Stimulated activated CD4-positive, alpha-beta T cell treated with anti-CD3 and anti-CD28 coated beads, Interleukin-12 subunit alpha, Interleukin-12 subunit beta, amount 100 ng/mL, for 24 hours (primary cell): ENCODE measurements at places on chromosomes 2 and 18.
A peak's percentile ranks its signal among the peaks of the same experiment; 100 is the strongest.

- DNase-seq = no peak
Measured at GRCh38 chr18:25305584-25305983, 46.4 kb downstream of the ZNF521 start.

- no peak for DNase-seq
Measured at GRCh38 chr2:17242813-17243485, 275.3 kb downstream of the RAD51AP2 start.

- no peak for DNase-seq
Measured at GRCh38 chr2:175535631-175536030, 354.1 kb upstream of the ATP5MC3 start.

- peak; percentile 12 for DNase-seq
Measured at GRCh38 chr2:111898703-111899514, 502 bp downstream of the MERTK start.

DNA sequence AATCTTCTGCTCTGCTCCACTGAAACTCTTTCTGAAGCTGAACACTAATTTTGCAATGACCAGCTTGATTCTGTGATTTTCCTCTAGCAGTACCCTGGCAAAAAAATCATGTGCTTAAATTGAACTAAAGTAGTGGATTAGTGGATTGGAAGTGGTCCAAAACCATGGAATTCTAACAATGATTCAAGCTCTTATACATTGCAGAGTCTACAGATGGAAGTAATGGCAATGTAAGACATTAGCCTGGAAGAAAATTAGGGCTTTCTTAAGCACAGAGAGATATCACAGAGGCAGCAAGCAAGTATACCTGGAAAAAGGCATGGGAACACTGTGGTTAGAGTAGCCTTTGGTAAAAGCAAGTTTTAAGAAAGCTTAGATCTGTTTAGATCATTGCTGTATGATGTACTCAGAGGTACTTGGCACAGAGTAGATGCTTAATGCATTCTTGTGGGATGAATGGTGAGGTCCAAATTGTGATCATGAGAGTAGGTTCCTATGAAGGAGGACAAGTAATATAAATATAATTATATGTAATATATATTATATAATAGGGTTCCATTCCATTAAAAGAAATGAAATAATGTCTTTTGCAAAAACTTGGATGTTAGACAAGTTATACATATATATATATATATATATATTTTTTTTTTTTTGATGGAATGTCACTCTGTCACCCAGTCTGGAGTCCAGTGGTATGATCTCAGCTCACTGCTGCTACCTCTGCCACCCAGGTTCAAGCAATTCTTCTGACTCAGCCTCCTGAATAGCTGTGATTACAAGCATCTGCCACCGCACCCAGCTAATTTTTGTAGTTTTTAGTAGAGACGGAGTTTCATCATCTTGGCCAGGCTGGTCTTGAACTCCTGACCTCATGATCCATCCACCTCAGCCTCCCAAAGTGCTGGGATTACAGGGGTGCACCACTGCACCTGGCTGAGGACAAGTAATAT is 172.2 kb upstream of the SCN7A start:
- DNase-seq = no peak

DNA sequence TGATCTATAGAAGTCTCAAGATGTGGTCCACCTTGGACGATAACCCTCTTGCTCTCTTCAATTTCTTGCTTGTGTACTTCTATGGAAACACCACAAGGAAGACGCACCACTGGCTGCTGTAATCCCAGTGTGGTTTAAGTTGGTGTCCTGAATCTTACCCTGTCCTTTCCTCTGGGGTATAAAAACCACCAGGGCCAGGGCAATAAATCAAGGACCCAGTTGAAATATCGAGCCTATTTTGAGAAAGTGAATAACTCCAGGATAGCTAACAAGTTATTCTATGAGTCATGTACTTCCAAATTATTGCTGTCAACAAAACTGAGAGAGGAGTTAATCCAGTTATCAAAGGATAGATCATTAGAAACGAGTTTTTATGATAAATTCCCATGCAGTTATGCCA is 137.0 kb downstream of the RND3 start:
- DNase-seq = no peak

- no peak for DNase-seq
Measured at GRCh38 chr2:33158482-33159003, 211.8 kb downstream of the LTBP1 start.

- no peak for DNase-seq
Measured at GRCh38 chr2:162974771-162975170, 136.2 kb upstream of the KCNH7 start.
